ENCODE measurements at places on chromosomes 1 and 21. TPM values are rescaled to one million over a fixed set of nuclear protein-coding genes. Genes with fewer than 3 reads are reported as not detected.

GRCh38 chr1:151832318-151832980 is 847 bp upstream of the RORC start:
- no peak for DNase-seq

GRCh38 chr1:156822680-156823079 is 6.0 kb upstream of the SH2D2A start:
- DNase-seq, result no peak

- no peak for DNase-seq
Measured at GRCh38 chr1:180482425-180483275, 19.7 kb downstream of the ACBD6 start.

Gene FMO3
- not detected for total RNA-seq

GRCh38 chr1:59427784-59428183 is 130.9 kb downstream of the FGGY start:
- no peak for DNase-seq

GRCh38 chr1:220527279-220527907 is 543 bp upstream of the MARK1 start:
- no peak for DNase-seq

- DNase-seq, result no peak
Measured at GRCh38 chr1:162003830-162004215, 19.8 kb downstream of the OLFML2B start.

Gene AKR7A2
- total RNA-seq, result 52.7 TPM

GRCh38 chr1:38135625-38136414 is 89.2 kb upstream of the POU3F1 start:
- no peak for DNase-seq

GRCh38 chr1:69455718-69456117 is 112.0 kb upstream of the LRRC7 start:
- DNase-seq, result no peak

Gene KRTAP10-2
- not detected for total RNA-seq

- no peak for DNase-seq
Measured at GRCh38 chr1:28175955-28176485, 470 bp downstream of the PTAFR start.

DNA sequence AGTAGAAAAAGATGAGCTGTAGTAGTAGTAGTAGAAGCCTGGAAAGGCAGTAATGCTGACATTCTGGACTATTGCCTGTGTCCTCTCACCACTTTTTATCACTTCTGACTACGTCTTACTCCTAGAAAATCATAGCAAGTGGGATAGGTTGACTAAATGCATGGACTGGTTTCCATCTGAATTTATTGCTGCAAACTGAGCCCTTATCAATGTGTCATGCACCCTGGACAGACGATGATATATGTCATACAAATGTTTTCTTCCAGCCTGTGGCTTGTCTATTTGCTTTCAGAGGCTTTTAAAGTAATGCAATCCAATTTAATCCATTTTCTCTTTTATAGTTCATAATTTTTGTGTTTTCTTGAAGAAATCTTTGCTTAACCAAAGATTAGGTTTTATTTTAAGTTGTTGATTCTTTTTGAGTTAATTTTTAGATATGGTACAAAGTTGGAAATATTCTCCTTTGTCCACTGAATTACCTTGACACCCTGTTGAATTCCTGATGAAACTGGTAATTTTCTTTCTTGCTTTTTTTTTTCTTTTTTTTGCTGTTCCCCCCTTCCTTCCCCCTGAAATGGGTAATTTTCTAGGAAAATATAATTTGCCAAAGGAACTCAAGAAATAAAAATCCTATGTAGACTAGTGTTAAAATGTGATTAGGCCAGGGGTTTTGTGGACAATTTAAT is 47.1 kb downstream of the PHACTR4 start:
- DNase-seq, result no peak

- no peak for DNase-seq
Measured at GRCh38 chr21:34998176-34998575, 50.9 kb downstream of the RUNX1 start.

GRCh38 chr1:58310881-58311280 is 235.6 kb downstream of the OMA1 start:
- DNase-seq, result no peak

Gene HPCAL4
- 0.69 TPM for total RNA-seq

GRCh38 chr1:205319081-205320018 is 2.2 kb downstream of the NUAK2 start:
- DNase-seq, result no peak

DNA sequence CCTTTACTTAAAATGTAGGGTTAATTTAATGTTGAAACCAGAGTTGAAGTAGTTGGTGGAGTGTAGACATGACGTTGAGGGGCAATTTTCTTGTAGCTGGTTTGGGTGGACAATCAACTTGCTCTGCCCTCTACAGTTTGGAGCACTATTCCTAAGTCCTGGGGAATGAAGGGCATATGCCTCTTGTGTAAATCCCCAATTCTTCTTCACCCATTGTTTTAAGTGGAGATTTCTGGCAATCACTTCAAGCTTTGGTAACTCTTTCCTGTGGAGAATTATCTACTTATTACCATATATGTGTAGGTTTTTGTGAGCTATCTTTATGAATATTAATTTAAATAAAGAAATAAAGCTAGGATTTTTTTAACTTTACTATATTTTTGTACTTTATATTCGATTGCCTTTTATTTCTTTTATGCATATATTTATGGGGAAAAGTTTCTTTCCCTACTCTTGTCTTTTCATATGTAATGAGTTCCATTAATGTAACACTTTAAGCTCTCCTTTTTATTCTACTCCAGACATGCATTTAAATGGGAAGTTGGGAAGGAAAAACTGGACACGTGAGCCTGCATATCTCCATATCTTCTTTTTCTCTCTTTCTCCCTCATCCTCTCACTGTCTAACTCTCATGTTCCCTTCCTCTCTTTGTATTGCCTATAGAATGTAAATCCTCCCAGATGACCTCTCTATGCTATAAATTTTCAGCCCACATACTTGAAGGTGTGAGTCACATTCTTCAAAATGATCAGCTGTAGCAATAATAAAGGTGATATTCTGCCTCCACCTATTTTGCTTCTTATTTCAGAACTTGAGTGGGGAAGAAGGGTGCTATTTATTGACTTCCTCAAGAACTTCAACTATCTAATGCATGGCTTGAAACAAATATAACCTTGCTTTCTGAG is 276.7 kb downstream of the PTPRC start:
- no peak for DNase-seq

DNA sequence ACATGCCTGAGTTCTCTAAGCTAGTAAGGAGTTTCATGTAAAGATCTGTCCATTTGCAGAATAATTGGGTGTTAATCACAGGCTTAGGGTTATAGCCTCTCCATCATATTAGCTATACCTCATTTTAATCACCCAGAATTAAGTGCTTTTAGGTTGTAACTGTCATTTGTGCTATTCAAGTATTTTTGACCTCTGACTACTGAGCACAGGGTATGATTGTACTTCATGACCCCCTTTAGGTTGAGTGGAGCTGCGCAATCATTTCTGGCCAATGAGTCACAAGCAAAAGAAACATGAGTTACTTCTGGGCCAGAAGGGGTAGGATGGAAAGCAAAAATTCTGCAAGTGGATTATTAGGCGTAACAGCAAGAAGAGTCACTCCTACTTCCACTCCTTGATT is 8.4 kb upstream of the SNX7 start:
- DNase-seq, result no peak

GRCh38 chr1:29810121-29811120 is 574.1 kb downstream of the PTPRU start:
- DNase-seq, result no peak

DNA sequence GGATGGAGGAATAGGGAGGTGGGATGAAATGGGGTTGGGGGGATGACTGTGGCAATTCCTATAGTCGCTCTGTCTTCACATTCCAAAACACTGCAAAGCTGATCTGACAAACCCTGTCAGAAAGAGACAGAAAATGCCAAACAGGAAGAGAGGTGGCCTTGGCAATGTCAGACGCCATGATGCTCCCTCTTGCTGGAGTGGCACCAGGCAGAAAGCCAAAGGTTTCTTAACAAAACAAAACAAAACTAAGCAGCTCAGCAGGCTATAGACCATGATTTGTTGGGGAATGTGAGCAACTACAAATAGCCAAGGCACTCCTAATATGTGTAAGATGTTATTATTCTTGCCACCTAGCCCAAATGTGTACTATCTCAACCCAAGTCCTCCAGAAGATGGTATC is 42.9 kb upstream of the PLA2G2C start:
- no peak for DNase-seq

Gene KCNE1
- total RNA-seq, result 1.0 TPM

DNA sequence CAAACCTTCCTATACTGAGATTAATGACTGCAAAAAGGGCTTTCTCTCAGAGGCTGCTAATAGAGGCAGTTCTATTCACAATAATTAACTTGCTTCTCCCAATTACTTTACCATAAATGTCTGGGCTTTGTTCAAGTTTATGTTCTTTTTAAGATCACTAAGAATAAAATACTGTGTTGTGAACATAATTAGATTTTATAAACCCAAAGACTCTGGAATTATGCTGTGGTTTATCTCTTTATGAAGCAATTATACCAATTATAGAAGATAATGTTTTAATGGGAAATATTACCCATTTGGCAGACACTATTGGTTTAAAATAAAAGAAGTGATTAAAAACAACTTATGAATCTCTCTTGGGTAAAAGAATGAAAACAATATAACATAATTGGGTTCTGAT is 43.5 kb upstream of the IL12RB2 start:
- DNase-seq, result no peak

DNA sequence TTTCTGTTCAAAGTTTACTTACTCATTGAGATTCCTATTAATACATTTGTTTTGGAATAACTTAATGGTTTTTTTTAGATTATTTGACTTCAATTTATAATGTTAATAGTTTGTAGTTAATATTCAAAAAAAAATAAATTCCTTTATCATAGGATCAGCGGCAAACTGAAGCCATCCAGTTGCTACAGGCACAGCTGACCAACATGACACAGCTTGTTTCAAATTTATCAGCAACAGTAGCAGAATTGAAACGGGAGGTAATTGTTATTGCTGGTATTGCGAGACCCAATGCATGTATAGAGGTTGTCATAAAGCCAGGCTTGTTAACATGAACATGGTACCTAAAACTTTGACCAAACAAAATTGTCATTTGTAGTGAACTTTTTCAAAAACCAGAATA is 59.0 kb upstream of the FASLG start:
- DNase-seq, result no peak

- no peak for DNase-seq
Measured at GRCh38 chr1:211833174-211833820, 2.7 kb upstream of the LPGAT1 start.

Gene PLEKHN1
- total RNA-seq, result 34.4 TPM

- no peak for DNase-seq
Measured at GRCh38 chr1:181353526-181353925, 129.8 kb upstream of the CACNA1E start.

Gene CCDC24
- 13.8 TPM for total RNA-seq

Gene CFHR1
- total RNA-seq, result 0.45 TPM

Gene LCE1E
- not detected for total RNA-seq

Gene MYOG
- not detected for total RNA-seq

DNA sequence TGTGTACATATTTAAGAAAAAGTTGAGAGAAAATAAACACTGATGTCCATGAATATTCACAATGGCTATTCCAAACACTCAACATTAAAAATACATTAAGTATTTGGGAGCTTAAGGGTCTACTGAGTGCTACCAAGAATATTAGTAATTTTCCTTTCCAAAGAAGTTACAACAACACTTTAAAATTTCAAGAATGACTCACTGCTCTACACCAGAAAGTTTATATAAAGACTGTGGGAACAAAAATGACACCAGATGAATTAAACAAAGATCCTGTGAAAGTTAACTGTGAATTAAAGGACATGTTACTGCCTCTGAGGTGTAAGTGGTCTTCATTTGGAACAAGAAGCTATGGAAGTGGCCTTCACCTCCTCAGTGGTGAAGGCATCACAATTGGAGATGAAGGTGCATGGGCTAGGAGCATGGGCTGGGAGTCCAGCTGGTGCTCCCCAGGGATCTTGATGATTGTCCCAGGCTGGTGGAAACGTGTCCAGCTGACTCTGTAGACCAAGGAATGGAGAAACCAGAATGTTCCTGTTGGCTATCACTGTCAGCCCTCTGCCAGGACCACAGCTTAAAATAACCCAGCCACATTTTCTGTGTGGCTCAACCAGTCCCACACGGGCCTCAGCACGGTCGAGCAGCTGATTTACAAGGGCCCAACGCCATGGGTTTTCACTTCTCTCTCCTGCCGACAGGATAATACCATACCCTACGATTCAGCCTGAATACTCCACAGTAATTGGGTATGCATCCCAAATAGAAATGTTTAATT is 28.8 kb downstream of the TAF5L start:
- DNase-seq, result no peak

Gene RIT1
- 37.0 TPM for total RNA-seq

GRCh38 chr1:42801832-42802473 is 15.0 kb upstream of the ERMAP start:
- no peak for DNase-seq

Gene PLEKHA6
- 34.0 TPM for total RNA-seq

Gene SLC35F3
- 0.25 TPM for total RNA-seq

DNA sequence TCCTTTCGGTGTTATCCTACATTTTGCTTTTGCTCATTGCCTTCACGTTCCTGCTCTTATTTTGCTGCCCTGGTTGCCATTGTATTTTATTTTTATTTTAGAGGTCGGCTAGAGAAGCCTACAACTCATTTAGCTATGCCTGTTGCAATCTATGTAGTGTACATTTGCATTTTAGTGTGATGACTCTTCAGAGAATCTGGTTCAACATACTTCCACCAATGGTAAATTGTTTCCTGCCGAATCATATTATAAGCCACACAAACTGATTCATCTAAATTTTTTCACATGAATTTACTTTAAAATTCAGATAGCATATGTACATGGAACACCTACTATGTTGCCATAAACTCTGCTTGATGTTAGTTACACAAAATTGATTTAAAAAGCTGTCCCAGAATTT is 1596.9 kb downstream of the PLA2G4A start:
- no peak for DNase-seq

- no peak for DNase-seq
Measured at GRCh38 chr21:33266789-33267135, 595 bp downstream of the IL10RB start.

Gene RAB3B
- 4.0 TPM for total RNA-seq

GRCh38 chr1:198549866-198550265 is 9.4 kb upstream of the ATP6V1G3 start:
- DNase-seq, result no peak

DNA sequence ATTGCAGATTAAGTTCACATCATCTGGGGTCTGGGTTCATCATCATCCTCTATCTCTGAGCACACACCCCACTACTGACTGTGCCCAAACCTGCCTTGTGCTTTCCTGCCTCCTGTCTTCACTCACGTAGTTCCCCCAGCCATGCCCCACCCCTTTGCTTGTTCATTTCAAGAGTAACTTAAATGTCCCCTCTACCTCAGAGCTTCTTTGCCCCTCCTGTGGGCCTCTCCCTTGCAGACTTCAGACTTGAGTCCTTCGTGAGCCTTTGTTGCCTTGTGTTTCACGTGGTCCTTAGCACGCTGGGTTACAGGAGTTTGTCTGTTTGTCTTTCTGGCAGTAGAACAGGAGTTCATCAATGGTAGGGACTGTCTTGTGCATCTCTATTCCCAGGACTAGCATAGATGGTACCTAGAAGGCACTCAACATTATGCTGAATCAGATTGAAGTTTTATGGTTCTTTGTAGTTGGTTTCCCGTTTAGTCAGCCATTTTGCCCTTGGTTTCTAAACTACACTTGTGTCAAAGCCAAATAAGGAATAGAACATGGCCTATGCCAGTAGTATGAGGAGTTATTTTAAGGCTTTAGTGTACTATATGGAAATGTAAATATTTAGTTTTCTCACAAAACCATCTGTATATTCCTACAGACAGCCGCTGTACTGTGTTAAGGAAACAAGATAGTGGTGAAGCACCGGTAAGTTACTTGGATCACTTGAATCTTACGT is 86.2 kb downstream of the TTC3 start:
- no peak for DNase-seq

Data from mesothelial cell of epicardium (in vitro differentiated cells).